ENCODE measurements at places on chromosomes 3 and 15. TPM values are rescaled to one million over a fixed set of nuclear protein-coding genes. Genes with fewer than 3 reads are reported as not detected.

DNA sequence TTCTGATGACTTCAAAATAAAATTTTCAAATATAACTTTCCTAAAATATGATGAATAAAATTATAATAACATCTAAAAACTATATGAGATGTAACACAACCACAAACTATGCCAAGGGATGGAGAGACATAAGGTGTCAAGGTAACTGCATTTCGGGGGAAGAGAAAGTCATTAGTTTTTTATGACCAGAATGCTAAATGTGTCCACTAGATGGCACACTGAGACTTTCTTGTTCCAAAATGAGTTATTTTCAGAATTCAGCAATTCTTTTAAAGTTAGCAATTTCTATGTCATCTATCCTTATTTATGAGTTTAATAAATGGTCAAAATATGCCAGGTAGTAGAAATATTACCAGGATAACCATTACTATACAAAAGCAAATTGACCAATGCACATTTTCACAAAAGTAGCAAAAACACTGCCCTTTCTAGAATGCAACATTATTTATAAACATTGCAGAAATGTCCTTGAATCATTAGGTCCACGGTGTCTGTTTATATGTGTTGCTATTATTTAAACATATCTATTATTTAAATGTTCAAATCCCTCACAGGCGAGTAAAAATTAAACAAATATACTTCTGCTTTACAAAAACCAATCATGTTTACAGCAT lies 374.2 kb downstream of the PLCL2 start:
- peak; percentile 52 for DNase-seq
- no peak overlapping the region for H3K4me3 ChIP-seq
- H3K27ac ChIP-seq = no peak overlapping the region

DNA sequence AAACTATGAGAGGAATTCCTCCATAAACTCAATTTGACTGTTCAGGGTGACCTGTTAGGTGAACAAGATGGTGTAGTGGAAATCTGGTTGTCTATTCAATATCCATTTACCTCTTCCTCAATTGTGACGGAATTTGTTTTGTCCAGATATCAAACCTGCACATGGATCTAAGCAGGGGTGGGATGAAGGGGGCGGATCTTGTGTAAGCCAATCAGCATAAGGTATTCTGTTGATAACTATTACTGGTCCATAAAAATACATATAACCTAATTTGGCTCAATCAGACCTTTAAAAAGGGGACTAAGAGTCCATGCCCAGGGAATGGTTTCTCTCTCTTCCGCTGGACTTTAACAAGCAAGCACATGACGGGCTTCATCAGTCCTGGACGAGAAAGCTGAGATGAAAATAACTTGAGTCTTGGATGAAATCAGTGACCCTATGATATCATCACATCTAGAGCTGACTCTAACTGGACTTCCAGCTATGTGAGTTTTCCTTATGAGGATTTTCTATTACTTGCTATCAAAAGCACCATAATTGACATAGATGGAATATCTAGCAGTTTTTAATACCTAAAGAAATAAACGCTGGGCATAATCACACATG lies 5.7 kb upstream of the POPDC2 start:
- H3K4me1 ChIP-seq = peaks cover 8% of the 10 kb centered on the region
- H3K27me3 ChIP-seq = no peaks in the 10 kb centered on the region

DNA sequence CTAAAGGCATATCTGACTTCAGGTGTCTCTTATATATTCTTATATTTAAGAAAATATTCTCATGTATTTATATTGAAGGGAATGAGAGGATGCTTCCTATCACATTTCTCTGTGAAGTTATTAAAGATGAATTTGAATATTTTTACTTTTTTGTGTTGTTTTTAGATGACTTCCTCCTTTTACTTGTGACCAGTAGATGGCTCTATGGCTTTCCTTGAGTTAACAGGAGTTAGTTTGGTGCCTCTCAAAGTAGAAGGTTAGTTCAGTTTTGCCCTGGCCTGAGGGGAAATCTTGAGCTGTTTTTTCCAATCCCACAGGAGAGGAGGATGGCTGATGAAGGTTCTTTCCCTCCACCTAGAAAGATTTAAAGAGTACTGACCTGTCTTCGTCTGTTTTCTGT lies 80.7 kb downstream of the SQOR start:
- no peak overlapping the region for H3K27ac ChIP-seq
- no peak overlapping the region for H3K4me3 ChIP-seq
- no peaks in the 10 kb centered on the region for H3K36me3 ChIP-seq
- peaks cover 4% of the 10 kb centered on the region for H3K4me1 ChIP-seq

GRCh38 chr3:79618883-79619282 lies 148.9 kb downstream of the ROBO1 start:
- no peak overlapping the region for H3K4me3 ChIP-seq
- H3K36me3 ChIP-seq = no peaks in the 10 kb centered on the region
- H3K27ac ChIP-seq = no peak overlapping the region
- H3K4me1 ChIP-seq = no peaks in the 10 kb centered on the region

The FETUB gene
- not detected for total RNA-seq

The TEX9 gene
- 0.71 TPM for total RNA-seq

The THUMPD3 gene
- 48.0 TPM for total RNA-seq

DNA sequence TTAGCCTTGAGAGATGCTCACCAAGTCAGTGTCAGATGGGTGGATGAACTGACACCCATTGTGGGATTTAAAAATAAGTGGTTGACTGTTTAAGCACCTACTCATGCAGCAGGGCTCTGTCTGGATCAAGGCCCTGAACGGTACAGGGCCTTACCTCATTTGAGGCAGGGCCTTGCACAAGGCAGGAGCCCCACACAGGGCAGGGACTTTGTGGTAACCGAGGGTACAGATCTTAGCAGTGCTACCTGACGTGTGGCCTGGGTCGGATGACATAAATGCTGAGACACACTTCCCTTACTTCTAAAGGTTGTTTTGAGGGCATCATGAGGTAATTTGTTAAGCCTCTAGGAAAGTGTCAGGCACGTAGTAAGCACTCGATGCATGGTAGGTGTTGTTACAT lies 59.5 kb upstream of the PLXNA1 start:
- H3K36me3 ChIP-seq = peaks cover 3% of the 10 kb centered on the region
- peaks cover 12% of the 10 kb centered on the region for H3K4me1 ChIP-seq
- H3K27ac ChIP-seq = no peak overlapping the region
- no peaks in the 10 kb centered on the region for H3K27me3 ChIP-seq
- peak; percentile 19 for DNase-seq

The GASK1A gene
- not detected for total RNA-seq

- H3K27ac ChIP-seq = no peak overlapping the region
- H3K4me3 ChIP-seq = no peak overlapping the region
- DNase-seq = no peak
- peaks cover 1% of the 10 kb centered on the region for H3K4me1 ChIP-seq
These were observed 92.0 kb upstream of the CCDC54 start for GRCh38 chr3:107285197-107285596.
